Activated T-helper 2 cell treated with anti-CD3 and anti-CD28 coated beads, Interferon-gamma antibody, Interleukin-2, Interleukin-4, amounts not matched to agents 10 μg/mL and 5 μg/mL and 100 μg/mL, durations not matched to agents 14 hours and 24 hours and 36 hours (primary cell): ENCODE measurements at places on chromosomes 3 and 15.
A peak's percentile ranks its signal among the peaks of the same experiment; 100 is the strongest.

DNA sequence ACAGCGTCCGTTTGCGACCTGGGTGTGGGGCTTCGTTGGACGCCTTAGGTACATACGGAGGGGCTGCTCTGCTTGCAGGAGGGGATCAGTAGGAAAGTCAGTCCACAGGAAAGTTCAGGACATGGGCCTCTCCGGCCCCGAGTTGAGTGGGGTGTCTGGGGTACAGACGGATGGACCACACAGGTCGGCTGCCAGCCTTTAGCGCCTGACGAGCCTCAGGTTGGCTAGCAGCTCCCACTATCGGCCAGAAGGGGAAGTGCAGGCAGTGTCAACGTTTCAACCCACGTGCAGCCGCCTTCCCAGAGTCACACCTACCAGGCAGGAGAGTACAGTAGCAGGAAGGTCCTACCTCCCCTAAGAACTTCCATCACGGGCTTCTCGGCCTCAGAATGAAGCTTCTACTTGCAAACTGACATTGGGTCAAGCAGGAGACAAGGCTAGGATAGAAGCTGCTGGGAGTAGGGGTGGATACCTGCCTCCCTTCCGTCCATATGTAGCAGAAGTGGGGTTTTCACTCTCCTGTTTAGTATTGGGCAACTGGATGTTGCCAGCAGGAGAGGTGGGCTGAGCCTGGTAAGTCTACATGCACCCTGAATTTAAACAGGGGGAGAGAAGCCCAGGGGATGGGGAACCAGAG, 1.8 kb upstream of the SCN5A start:
- H3K4me1 ChIP-seq = peaks cover 7% of the 10 kb centered on the region
- no peak overlapping the region for H3K4me3 ChIP-seq
- H3K36me3 ChIP-seq = no peaks in the 10 kb centered on the region
- peaks cover 20% of the 10 kb centered on the region for H3K27me3 ChIP-seq
- DNase-seq = peak; percentile 58

- H3K36me3 ChIP-seq = no peaks in the 10 kb centered on the region
- H3K27ac ChIP-seq = no peak overlapping the region
- peaks cover 4% of the 10 kb centered on the region for H3K4me1 ChIP-seq
- H3K27me3 ChIP-seq = no peaks in the 10 kb centered on the region
- no peak overlapping the region for H3K4me3 ChIP-seq
- no peak for DNase-seq
Observed at GRCh38 chr3:31878231-31878838, 102.7 kb downstream of the OSBPL10 start.

DNA sequence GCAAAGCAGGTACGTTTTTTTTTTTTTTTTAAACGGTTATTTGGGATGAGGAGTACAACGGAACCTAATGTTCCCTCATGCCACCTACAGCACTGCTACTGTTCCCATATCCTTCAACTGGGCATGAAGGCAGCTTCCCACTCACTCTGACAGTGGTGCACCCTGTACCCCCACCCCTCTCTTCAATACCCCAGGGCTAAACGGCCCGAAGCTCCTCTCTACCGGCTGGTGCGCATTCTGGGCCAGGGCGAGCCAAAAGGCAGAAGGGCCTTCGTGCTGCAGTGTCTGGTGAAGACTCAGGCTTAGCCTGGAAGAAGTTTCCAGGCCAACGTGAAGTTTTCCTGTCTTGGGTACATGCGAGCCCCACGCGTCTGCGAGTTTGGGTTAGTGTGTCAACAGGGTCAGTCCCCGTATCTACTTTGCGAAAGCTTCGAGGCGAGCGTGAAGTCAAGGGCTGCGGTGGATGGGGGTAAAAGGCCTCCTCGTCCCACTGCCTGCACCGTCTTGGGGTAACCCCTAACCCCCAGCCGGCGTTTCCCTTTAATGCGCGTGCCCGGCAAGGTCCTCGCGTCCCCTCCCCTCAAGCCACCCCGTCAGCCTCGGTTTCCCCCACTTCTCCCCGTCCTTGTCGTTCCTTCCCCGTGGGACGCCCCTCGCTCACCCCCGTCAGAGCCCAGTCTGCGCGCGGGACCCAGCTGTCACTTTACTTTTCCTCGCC, 765 bp upstream of the UBE2E2 start:
- H3K27ac ChIP-seq = no peak overlapping the region
- H3K27me3 ChIP-seq = peaks cover 43% of the 10 kb centered on the region
- DNase-seq = no peak
- peaks cover 21% of the 10 kb centered on the region for H3K4me1 ChIP-seq
- H3K4me3 ChIP-seq = peak overlapping the region; percentile 73
- H3K36me3 ChIP-seq = no peaks in the 10 kb centered on the region

GRCh38 chr15:65084500-65085206, 8.1 kb downstream of the KBTBD13 start:
- no peak overlapping the region for H3K27ac ChIP-seq
- no peak overlapping the region for H3K4me3 ChIP-seq
- DNase-seq = no peak
- H3K27me3 ChIP-seq = peaks cover 23% of the 10 kb centered on the region
- H3K4me1 ChIP-seq = peaks cover 11% of the 10 kb centered on the region

DNA sequence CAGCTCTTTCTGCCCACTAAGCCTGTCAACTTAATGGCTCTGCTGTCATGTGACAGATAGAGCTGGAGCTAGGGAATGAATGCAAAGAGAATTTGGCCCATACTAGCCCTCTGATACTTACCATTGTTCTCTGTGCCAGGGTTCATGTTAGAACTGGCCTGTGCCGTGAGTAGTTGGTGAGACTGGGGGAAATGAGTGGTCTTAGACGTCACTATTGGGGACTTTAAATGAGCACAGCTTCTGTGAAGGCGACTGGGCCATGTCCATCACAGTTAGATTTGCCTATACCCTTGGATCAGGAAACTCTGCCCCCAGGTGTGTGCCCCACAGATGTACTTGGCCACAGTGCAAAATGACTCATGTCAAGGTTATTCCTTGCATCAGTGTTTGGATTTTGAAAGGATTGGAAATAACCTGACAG, 124.9 kb downstream of the PTPRG start:
- H3K36me3 ChIP-seq = no peaks in the 10 kb centered on the region
- no peaks in the 10 kb centered on the region for H3K4me1 ChIP-seq
- no peak overlapping the region for H3K27ac ChIP-seq

DNA sequence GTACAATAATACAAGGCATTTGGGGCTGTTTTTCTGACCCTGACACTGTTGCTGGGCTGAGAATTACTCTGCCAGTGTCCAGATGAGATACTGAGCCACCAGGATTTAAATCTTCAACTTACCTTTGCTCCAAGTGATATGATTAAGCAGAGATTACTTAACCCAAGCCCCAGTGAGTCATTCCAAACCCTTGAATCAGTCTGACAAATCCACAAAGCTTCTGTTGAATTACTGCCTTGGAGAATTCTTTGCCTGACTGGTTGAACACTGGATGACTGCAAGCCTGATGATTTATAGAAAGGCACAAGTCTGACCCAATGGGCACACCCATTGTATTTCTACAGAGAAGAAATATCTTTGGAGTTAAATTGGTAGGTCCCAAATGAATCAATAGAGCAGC, 88.2 kb upstream of the TSC22D2 start:
- no peak overlapping the region for H3K4me3 ChIP-seq
- no peak overlapping the region for H3K27ac ChIP-seq
- no peaks in the 10 kb centered on the region for H3K36me3 ChIP-seq
- peaks cover 2% of the 10 kb centered on the region for H3K4me1 ChIP-seq
- H3K27me3 ChIP-seq = peaks cover 28% of the 10 kb centered on the region
- no peak for DNase-seq

- no peak overlapping the region for H3K4me3 ChIP-seq
- H3K27ac ChIP-seq = no peak overlapping the region
- no peak for DNase-seq
- no peaks in the 10 kb centered on the region for H3K36me3 ChIP-seq
Observed at GRCh38 chr15:47716516-47716915, 789 bp upstream of the SEMA6D start.

DNA sequence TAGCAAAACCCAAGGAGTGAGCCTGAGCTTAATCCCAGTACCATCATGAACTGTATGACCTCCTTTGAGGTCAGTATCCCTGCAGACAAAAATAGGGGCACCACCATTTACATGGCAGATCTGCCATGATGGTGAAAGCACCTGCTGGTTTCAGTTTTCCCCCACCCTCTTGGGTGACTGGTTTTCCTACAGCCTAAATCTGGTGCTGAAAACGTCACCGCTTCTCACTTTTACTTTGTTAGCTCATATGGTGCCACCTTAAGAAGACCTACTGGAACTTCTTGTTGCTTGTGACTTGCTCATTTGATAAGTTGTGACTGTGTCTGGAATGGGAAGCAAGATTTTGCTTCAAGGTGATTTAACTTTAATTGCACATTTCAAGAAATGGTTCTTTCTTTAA, 5.1 kb downstream of the PPP1R2 start:
- peak overlapping the region; percentile 40 for H3K27ac ChIP-seq
- peaks cover 59% of the 10 kb centered on the region for H3K4me1 ChIP-seq
- peak overlapping the region; percentile 23 for H3K4me3 ChIP-seq
- no peak for DNase-seq
- peaks cover 56% of the 10 kb centered on the region for H3K36me3 ChIP-seq
